Stimulated activated CD8-positive, alpha-beta memory T cell treated with anti-CD3 and anti-CD28 coated beads, Interleukin-7, amount 100 ng/mL, for 48 hours (primary cell): ENCODE measurements at places on chromosomes 6 and 20.

- DNase-seq: no peak
These were observed 283.6 kb downstream of the QKI start for GRCh38 chr6:163698086-163698485.

GRCh38 chr20:21167261-21167660 lies 41.4 kb downstream of the KIZ start:
- no peak for DNase-seq

GRCh38 chr20:33518071-33518470 lies 28.2 kb downstream of the CBFA2T2 start:
- no peak for DNase-seq

GRCh38 chr6:44665683-44666082 lies 278.2 kb downstream of the CDC5L start:
- no peak for DNase-seq

- DNase-seq: no peak
These were observed 81.9 kb upstream of the TULP1 start for GRCh38 chr6:35594503-35595186.

- DNase-seq: no peak
These were observed 58.7 kb downstream of the AGPAT4 start for GRCh38 chr6:161215193-161215592.

DNA sequence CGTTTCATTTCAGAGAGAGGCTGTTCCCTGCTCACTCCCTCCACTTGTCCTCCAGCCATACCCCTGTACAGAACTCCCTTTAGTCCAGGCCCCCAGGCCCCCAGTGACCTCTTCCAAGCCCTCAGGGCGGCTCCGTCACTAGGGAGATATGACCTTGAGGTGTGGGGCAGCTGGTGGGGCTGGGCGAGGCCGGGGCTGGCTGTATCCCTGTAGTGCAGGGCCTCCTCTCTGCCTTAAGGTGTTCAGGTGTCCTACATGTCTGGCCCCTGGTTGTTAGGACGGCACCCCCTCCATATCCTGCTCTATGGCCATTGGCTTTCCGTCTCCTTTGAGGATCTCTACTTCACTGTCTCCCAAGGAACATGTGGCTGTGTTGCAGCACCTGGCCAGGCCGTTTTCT lies 17.4 kb upstream of the SYNDIG1 start:
- no peak for DNase-seq
